Amniotic stem cell (primary cell): ENCODE measurements at places on chromosomes 1 and 21.

- DNase-seq: no peak
These were observed 119.6 kb upstream of the BRINP3 start for GRCh38 chr1:190597294-190597693.

DNA sequence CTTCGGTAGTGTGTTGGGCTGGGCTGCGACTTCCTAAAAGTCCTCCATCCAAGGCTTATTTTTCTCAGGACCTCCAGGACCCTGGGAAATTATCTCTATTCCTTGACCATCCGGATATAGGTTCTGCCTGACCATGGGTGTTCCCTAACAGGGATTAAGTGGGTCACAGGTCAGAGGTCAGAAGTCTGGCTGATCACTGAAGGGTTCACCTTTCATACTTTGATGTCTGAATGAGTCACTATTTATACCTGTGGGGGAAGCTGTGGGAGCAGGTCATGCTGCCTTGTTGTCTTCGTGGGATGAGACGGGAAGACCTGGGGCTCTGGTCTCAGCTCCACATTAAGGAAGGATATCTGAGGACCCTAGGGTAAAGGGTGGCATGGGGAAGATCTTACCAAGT lies 65.0 kb upstream of the ETV3 start:
- no peak for DNase-seq

- DNase-seq: no peak
These were observed 80.7 kb downstream of the POU2F1 start for GRCh38 chr1:167301355-167301754.

DNA sequence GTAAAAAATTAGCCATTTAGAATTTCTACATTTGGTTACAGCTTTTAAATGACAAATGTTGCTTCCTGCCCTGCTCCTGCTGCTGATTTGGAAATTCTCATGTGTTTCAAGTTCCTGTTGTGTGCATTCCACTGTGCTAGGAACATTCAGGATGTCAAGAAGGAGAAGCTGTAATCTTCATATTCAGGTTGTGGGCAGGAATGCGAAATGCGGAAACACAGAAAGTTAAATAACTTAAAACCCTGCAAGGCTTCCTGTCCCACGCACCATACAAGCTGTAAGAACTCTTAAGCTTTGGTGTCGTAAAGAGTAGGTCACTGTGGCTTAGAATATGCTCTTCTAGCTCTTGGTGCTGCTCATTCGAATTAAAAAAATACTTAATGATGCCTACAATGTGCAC lies 52.6 kb downstream of the S100B start:
- DNase-seq: no peak

DNA sequence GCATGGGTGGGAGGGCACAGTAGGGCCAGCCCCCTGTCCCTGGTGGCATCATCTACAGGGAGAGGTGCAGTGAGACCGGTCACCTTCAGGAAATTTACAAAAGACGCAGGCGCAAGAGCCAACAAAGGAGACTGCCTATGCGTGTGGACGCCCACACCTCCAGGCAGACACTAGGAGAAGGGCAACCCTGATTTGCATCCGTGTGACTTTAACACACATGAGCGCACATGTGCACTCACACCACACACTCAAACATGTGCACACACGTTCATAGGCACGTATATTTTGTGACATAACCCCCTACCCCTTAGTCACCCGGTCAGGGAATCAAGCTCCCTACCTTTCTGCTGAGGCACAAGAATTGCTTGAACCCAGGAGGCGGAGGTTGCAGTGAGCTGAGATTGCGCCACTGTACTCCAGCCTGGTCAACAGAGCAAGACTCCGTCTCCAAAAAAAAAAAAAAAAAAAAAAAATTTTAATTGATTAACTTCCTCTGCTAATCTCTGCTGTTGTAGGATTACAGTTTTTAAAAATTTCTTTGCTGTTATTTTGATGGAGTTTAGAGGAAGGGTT lies 84.7 kb upstream of the SLC25A33 start:
- DNase-seq: no peak

- DNase-seq: no peak
These were observed 226.2 kb downstream of the RHOU start for GRCh38 chr1:228961511-228961910.
